ENCODE measurements at places on chromosomes 12 and 14.

GRCh38 chr14:32203928-32204357 lies 874 bp upstream of the RNU6-8 start:
- no peak for DNase-seq

- DNase-seq, result no peak
These were observed 572 bp downstream of the EFS start for GRCh38 chr14:23364164-23365035.

- DNase-seq, result no peak
These were observed 168.4 kb upstream of the AVPR1A start for GRCh38 chr12:63319386-63319785.

DNA sequence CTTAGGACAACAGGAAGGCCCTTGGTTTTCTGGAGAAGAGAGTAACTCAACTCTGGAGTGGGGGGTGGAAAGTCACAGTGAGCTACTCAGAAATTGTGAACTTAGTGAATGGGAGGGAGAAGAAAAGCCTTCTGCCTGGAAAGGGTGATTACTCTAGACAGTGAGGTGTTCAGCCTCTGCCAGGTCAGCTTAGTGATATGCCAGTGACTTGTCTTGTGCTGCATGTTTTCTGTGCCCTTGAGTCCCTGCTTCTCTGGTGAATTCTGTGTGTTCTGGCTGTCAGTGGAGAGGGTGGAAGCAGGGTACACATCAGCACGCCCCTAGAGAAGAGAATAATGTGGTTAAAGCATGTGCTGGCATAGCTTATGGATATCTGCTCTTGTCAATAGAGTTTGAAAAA lies 13.4 kb downstream of the ATP23 start:
- no peak for DNase-seq

DNA sequence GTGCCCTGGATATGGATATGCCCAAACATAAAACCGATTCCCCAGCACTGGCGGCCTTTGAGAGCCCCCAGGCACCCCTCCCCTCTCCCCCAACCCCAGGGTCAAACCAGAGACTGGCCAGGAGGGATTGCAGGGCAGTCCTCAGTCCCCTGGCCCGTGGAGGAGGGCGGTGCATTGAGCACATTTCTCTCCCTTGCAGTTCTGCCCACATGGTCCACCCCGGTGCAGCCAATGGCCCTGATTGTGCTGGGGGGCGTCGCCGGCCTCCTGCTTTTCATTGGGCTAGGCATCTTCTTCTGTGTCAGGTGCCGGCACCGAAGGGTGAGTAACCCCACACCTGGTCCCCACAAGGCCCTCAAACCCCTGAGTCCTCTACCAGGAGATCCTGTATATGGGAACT lies 3.4 kb upstream of the GPR162 start:
- no peak for DNase-seq

GRCh38 chr14:74792249-74793039 lies 29.3 kb downstream of the YLPM1 start:
- DNase-seq, result no peak

- DNase-seq, result no peak
These were observed 20.9 kb upstream of the SCFD1 start for GRCh38 chr14:30600922-30601918.

DNA sequence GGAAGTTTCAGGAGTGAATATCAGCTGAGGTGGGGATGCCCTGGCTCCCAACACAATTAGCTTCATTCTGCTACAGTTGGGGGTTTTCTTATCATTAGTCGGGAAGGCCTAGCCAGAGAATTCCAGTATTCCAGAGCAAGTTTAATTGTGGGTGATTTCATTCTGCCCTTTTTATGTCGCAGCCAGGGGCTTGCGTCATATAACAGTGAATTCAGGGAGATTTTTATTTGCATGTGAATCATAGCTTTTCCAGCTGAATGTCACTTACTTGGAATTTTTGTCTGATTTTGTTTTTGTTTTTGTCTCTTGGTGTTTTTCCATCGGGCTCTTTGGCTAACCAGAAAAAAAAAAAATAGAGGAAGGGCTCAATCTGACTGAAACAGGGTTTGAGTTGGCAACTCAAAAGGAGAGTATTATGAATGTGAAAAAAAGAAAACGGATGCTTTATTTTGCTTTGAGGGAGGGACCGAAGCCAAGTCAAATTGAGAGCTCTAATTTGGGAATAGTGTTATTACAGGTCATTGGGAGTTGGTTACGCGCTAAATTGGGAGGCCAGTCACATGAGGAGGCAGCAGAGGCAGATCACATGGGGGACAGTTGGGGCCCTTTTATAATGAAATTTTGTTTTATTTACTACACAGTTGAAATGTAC lies 119.4 kb downstream of the SAMD4A start:
- no peak for DNase-seq

GRCh38 chr14:86902176-86902950 lies 1090.6 kb downstream of the GALC start:
- DNase-seq, result no peak
